ENCODE measurements at places on chromosomes 11 and 22.

DNA sequence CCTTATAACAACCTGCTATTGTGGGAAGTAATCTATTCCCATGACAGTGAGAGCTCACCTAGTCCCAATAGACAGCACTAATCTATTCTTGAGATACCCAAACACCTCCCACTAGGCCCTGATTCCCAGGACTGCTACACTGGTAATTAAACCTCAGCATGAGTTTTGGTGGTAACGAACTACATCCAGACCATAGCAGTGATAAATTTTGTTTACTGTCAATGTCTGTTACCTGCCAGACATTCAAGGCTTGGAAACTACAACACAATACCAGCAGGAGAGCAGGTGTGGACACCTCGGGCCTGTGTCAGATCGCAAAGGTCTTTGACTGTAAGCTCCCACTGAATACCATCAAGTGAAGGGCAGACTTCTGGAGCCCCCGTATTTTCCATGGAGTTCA is 187.1 kb downstream of the ARHGAP42 start:
- DNase-seq, result no peak

DNA sequence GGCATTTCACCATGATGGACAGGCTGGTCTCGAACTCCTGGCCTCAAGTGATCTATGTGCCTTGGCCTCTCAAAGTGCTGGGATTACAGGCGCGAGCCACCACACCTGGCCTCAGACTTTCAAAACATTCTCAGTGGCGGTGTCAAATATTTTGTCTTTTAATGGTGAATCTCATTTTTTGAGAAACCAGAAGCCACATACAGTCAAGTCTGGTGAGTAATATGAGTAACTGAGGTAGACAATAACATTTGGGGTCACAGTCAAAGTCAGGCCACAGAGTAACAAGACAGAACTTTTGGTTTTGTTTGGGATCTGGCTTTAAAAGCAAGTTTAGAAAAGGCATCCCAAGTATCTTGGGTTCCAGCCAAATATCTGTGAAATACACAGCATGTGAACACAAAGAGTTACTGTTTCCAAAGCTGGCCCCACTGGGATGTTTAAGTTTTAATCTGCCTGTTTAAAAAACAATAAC is 5.6 kb upstream of the TMA7B start:
- no peak for DNase-seq

- no peak for DNase-seq
Measured at GRCh38 chr11:60265373-60266214, 14.9 kb upstream of the MS4A4A start.

- no peak for DNase-seq
Measured at GRCh38 chr22:31622980-31623379, 39.0 kb downstream of the PISD start.

DNA sequence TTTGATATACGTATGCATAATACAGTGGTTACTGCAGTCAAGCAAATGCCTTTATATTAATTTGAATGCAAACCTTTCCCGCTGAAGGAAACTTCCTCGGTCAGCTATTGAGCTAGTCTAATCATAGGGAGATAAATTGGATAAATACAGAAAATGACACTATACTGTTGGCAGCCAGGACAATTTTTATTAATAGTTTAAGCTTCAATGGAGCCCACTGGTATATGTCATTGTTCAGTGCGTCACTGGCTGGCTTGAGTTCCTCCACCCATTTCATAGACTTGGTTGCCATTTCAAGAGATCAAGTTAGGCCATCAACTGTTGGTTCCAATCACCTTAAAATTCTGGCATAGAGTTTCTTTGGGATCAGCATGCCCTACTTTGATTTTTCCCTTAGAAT is 32.5 kb upstream of the DNAJB7 start:
- no peak for DNase-seq

DNA sequence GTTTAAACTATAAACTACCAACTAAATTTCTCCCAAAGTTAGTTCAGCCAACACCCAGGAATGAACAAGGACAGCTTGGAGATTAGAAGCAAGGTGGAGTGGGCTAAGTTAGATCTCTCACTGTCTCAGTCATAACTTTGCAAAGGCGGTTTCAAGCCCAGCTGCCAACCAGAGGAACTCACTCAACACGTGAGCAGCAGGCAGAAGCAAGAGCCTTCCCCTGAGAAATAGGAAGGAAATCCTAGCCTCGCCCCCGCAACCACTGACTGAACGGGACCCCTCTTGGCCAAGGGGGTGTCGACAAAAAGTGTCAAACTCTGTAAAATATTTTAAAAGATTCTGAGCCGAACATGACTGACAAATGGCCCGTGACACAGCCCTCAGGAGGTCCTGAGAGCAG is 4.4 kb upstream of the KRTAP5-9 start:
- no peak for DNase-seq

- no peak for DNase-seq
Measured at GRCh38 chr11:35536470-35536869, 11.1 kb upstream of the PAMR1 start.

DNA sequence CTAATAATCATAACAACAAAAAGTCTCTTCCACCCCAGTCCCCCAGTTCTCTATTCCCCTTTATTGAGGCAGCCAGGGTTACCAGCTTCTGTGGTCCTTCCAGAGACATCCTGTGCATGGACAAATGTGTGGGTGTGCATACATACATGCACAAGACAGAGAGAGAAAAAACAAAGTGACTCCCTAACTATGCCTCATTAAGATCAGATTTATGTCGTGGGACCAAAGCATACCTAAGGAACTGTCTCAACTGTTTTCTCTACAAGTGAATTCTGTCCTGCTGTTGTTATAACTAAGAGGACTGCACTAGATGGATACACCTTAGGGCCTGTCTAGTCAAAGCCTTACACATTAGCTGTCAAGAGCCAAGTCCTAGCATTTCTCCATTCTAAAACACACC is 106.7 kb downstream of the MRTFA start:
- no peak for DNase-seq

- no peak for DNase-seq
Measured at GRCh38 chr11:36282926-36283325, 6.3 kb downstream of the COMMD9 start.

DNA sequence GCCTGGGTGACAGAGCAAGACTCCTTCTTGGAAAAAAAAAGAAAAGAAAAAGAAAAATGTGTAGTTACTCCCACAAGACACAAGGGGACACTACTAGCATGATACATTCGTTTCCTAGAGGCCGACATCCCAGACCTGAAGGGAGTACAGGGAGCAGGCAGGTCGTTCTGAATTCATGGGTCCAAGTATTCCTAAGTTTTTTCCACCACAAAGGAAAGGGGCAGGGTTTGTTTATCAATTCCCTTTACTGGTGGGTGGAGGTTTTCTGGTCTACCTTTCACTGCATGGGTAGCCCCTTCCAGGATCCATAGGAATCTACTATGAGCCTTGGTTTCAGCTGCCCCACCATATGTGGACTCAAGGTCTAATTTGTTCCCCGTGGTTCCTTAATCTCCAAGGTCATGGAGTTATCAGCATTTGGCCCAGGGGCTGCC is 11.8 kb downstream of the TIGD3 start:
- DNase-seq, result no peak

- no peak for DNase-seq
Measured at GRCh38 chr11:118957968-118958367, 1.9 kb downstream of the UPK2 start.

DNA sequence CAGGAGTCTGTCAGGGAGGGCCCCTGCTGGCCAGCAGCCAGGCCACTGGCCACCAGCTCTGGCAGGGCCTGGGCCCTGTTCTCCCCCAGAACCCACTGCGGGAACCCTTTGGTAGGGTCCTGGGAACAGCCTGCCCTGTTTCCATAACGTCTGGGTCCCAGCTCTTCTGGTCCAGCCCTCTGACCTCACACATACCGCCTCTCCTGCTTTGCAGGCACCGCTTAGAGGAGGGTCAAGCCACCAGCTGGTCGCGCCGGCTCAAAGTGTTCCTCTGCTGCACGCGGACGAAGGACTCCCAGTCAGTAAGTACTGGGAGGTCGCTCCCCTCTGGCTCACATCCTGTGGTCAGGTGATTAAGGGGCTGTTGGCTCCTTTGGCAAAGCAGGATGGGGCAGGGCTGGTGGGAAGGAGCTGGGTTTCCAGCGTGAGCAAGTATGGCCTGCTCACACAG is 26.6 kb upstream of the MYRF start:
- DNase-seq, result no peak

- DNase-seq, result no peak
Measured at GRCh38 chr11:2825261-2825888, 60.2 kb downstream of the CDKN1C start.

GRCh38 chr22:36201630-36202319 is at the start of gene APOL4:
Gene APOL4, minus strand, starts transcription at chr22:36201809. Its CDS starts 75 bp downstream, at chr22:36201734.
- DNase-seq, result no peak

- DNase-seq, result no peak
Measured at GRCh38 chr11:125517116-125517770, 21.2 kb upstream of the FEZ1 start.

- DNase-seq, result no peak
Measured at GRCh38 chr22:31248965-31249958, 37.2 kb downstream of the LIMK2 start.

- DNase-seq, result no peak
Measured at GRCh38 chr11:9899676-9900075, 235.8 kb downstream of the SWAP70 start.

GRCh38 chr22:23073526-23074229 is 3.4 kb downstream of the GNAZ start:
- DNase-seq, result no peak

GRCh38 chr11:94768602-94769541 is 716 bp downstream of the AMOTL1 start:
- DNase-seq, result no peak

DNA sequence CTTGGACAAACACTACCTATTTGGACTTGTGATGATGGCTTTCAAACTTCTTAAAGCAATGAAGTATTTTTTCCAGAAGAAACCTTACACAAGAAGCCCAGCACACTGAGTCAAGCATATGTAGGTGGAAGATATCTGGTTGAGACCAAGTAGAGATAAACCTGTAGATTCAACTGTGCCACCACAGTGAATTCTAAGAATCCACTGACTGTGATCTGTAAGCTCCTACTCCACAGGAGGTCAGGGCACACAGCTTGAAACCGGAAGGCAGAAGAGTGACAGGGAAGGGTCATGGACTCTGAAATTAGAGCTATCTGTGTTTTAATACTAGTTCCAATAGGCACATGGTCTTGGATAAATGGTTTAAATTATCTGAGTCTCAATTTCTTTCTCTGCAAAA is 404.5 kb downstream of the ETS1 start:
- no peak for DNase-seq

- DNase-seq, result no peak
Measured at GRCh38 chr11:102990145-102990544, 34.6 kb upstream of the MMP13 start.

DNA sequence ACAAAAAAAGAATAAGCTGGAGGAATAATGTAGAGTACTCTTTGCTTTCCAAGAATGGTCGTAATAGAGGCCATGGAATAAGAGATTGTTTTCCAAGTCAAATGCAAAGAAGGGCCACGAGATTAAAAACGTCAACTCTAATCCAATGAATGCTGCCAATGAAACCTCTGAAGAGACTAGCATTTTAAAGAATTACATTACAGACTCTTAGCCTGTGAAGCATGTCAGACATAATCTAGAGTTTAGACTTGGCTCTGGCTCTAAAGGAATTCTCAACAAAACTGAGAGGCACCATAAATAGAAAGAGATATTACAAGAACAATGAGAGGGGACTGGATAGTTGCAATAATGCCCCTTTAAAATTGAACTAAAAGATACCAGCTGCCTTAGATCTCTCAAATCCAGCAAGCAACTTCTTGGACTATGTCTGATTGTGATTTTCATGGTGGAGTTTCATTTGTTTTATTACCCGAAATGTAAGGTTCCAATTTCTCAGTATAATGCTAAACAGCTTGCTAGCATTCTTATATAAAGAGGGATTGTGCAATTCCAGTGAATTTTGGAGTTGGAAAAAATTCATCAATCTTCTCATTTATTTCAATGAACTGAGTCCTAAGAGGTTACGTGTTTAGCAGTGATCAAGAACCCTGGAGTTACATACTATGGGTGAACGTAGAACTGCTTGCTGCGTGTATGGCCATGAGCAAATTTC is 5.6 kb downstream of the ETS1 start:
- no peak for DNase-seq

Measured in NK-92 treated with Interleukin-12 subunit alpha and Interleukin-12 subunit beta, amount 100 ng/mL, for 24 hours (cell line).